ENCODE measurements at places on chromosomes 3 and 15. TPM values are rescaled to one million over a fixed set of nuclear protein-coding genes. Genes with fewer than 3 reads are reported as not detected.

- H3K27me3 ChIP-seq: no peaks in the 10 kb centered on the region
- H3K4me1 ChIP-seq: no peaks in the 10 kb centered on the region
- H3K36me3 ChIP-seq: peaks cover 87% of the 10 kb centered on the region
- DNase-seq: no peak
- H3K27ac ChIP-seq: no peak overlapping the region
- H3K4me3 ChIP-seq: no peak overlapping the region
Observed at GRCh38 chr3:131007782-131008181, 18.8 kb downstream of the ASTE1 start.

DNA sequence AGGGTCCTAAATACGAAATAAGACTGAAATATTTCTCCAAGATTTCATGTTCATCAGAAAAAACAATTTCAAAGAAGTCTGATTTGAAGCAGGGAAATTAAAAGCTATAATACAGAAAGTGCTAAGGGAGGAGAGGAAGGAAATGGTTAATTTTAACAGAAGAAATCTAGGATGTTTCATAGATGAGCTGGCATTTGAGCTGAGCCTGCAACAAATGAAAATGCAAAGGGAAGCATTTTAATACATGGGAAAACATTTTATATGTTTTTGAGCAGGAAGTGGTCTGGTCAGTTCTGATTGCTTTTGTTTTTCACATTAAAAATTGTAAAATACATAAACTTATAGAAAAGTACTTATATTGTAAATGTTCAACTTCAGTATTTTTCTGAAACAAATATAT is 17.2 kb upstream of the RAP2B start:
- H3K4me3 ChIP-seq: no peak overlapping the region
- H3K27me3 ChIP-seq: no peaks in the 10 kb centered on the region
- H3K36me3 ChIP-seq: no peaks in the 10 kb centered on the region
- H3K4me1 ChIP-seq: no peaks in the 10 kb centered on the region
- no peak overlapping the region for H3K27ac ChIP-seq

DNA sequence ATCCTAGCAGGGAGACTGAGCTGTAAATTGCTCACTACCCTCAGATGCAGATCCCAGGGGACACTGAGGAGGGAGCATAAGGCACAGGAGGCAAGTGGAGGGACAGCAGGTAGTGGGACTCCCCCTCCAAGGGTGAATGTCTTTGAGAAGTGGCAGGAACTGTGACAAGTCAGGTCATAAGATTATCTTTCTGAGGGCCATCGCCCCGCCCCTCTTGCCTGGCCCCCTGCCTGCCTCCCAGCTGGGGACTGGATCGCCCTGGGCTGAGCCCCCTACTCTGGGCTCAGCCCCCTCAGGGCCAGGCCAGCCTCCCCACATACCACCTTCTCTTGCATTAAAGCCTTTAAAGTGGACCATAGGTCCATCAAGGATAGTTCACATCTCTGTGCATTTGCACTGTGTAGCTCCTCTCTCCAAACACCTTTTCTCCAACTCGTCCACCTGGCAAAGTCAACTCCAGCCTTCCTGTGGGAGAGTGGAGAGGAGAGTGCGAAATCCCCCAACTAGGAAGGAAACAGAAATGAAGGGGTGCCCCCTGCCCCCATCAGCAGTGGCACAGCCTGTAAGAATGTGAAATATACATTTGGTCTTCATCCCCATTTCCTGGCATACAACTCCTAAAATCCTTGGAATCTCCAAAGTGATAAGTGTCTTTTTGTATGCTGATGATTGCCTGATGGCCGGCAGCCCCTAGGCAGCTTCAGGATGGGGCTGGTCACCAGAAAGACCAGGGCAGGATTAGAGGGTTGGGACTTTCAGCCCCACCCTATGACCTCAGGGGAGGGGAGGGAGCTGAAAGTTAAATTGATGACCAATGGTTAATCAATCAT is 14.7 kb downstream of the PIF1 start:
- H3K27ac ChIP-seq: no peak overlapping the region
- H3K4me3 ChIP-seq: no peak overlapping the region
- H3K27me3 ChIP-seq: no peaks in the 10 kb centered on the region
- H3K36me3 ChIP-seq: no peaks in the 10 kb centered on the region

GRCh38 chr3:139128803-139129202 is 84.1 kb upstream of the PRR23C start:
- DNase-seq: no peak
- no peaks in the 10 kb centered on the region for H3K27me3 ChIP-seq
- no peaks in the 10 kb centered on the region for H3K36me3 ChIP-seq
- H3K4me3 ChIP-seq: no peak overlapping the region

DNA sequence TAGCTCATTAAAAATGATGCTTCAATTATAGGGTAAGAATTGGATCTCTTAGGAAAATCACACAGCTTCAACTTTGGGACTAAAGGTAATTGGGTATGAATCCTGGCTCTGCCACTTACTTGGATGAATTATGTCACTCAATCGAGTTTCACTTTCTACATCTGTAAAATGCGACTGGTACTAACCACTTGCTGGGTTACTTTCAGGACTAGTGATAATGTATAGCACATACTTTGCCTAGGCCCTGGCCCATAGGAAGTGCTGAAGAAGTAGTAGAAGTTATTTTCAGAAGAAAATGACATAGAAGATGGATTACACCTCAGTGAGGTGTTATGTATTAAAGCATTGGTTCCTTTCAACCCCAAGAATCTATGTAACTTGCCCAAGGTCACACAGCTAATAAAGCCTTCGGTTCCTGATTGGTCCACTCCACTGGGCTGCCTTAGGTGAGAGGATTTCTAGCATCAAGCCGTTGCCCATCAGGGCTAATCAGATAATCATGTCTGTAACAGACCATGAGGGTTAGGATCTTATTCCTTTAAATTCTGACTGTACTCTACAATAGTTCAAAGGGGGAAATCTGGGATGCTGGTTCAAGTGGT is 29.4 kb upstream of the AP4E1 start:
- H3K4me1 ChIP-seq: peaks cover 5% of the 10 kb centered on the region
- no peaks in the 10 kb centered on the region for H3K27me3 ChIP-seq
- no peaks in the 10 kb centered on the region for H3K36me3 ChIP-seq
- no peak overlapping the region for H3K27ac ChIP-seq

DNA sequence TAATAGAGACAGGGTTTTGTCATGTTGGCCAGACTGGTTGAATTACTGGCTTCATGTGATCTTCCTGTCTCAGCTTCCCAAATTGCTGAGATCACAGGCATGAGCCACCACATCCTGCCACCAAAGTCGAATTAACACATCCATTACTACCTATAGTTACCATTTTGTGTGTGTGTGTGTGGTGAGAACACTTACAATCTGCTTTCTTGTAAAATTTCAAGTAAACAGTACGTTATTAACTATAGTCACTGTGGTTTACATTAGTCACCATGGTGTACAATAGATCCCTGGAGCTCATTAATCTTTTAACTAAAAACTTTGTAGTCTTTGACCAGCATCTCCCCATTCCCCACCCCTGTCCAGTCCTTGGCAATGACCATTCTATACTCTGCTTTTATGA is 270.0 kb downstream of the NAALADL2 start:
- no peak for DNase-seq
- no peaks in the 10 kb centered on the region for H3K27me3 ChIP-seq
- H3K27ac ChIP-seq: no peak overlapping the region
- H3K4me1 ChIP-seq: no peaks in the 10 kb centered on the region

- DNase-seq: no peak
- H3K36me3 ChIP-seq: no peaks in the 10 kb centered on the region
- H3K4me3 ChIP-seq: no peak overlapping the region
- no peaks in the 10 kb centered on the region for H3K4me1 ChIP-seq
Observed at GRCh38 chr15:39455471-39455991, 125.3 kb upstream of the THBS1 start.

- no peak for DNase-seq
- H3K27me3 ChIP-seq: no peaks in the 10 kb centered on the region
- H3K4me3 ChIP-seq: no peak overlapping the region
- no peaks in the 10 kb centered on the region for H3K36me3 ChIP-seq
Observed at GRCh38 chr3:174812172-174812862, 46.8 kb upstream of the NAALADL2 start.

GRCh38 chr15:92545996-92546395 is 109.6 kb downstream of the FAM174B start:
- no peak overlapping the region for H3K4me3 ChIP-seq
- no peaks in the 10 kb centered on the region for H3K4me1 ChIP-seq
- DNase-seq: no peak
- no peak overlapping the region for H3K27ac ChIP-seq
- no peaks in the 10 kb centered on the region for H3K36me3 ChIP-seq

DNA sequence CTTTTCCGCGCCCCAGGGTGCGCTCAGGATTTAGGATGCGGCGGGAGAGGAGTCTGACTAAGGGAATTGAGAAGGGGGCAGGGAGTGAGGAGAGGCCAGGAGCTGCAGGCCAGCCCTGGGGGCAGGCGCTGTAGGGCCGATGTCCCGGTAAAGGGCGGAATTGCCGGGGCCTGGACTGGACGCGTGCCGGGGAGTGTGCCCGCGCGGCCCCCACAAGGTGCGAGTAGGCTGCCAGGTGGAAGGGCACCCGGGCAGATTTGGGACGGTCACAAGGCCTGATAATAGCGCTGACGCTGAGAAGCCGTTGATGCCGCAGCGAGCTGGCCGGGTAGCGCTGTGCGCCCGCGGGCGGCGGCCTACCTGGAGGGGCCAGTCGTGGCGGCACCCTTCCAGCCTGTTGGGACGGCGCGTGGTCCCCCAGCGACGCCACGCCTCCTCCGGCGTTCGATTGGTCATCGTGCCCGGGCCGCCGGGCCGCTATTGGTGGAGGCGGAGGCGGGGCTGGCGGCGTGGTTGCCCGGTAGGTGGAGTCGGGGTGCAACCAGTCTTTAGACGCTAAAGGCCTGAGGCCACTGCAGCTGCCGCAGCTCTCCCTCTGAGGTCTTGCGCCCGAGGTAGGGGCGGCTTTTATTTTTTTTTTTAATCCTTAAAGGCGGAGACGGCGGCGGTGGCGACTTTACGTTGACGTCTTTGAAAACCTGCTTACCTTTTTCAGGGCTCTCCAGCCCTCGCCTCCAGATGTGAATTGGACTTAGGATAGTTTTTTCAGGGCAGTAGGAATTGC is 903 bp downstream of the SLC25A38 start:
- no peaks in the 10 kb centered on the region for H3K27me3 ChIP-seq
- peak overlapping the region; percentile 84 for H3K4me3 ChIP-seq
- H3K27ac ChIP-seq: peak overlapping the region; percentile 93

DNA sequence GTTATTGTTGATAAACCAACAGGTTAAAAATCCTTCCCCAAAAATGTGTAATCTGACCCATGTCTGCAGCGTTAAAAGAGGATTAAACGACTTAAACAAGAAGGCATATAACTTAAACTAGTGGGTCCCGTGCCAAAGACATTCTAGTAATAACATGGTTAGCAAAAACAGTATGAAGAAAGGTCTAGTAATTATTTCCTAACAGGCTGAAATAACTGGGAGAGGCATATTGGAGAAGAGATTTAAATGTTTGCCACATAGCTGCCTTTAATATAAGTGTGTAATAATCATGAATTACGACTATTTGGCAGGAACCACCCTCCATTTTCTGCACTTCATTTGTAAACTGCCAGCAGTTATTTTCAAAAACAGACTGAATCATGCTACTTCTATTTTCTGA is 67.7 kb upstream of the CSPG5 start:
- peaks cover 2% of the 10 kb centered on the region for H3K36me3 ChIP-seq
- H3K27ac ChIP-seq: no peak overlapping the region
- no peak overlapping the region for H3K4me3 ChIP-seq
- H3K4me1 ChIP-seq: peaks cover 17% of the 10 kb centered on the region

DNA sequence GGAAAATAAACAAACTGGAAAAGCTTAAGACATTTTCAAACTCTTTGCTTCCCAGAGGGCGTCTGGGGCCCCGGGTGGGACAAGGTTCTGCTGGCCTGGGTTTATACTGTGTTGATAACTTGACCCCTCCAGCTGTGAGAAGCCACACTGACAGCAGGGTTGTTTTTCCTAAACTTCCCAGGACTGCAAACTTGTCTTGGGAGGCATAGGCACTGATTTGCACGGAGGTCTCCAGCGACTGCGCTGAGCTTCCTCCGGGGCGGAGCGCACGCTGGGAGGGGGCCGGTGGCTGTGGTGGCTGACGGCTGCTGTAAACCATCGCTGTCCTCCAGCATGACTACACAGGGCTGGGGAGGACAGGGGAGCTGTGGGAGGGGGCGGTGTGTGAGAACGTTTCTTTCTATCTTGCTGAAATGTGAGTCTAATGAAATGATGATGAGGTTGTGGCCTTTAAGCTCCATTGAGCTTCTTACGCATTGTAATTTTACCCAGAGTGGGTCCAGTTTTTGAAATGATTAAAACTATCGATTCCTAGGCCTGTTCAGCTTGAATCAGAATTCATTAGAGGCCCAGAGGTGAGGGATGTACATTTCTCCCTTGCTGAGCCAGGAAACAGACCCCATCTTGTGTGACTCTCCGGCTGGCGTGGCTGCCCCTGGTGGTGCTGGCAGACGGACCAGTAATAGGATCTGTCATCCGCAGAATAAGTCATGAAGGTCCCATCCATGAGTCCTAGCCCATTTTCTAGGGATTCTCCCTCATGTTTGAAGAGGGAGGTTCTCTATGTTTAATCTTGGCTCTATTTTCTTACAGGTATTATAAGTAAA is 40.5 kb upstream of the VPS8 start:
- no peak overlapping the region for H3K27ac ChIP-seq
- no peak for DNase-seq
- no peak overlapping the region for H3K4me3 ChIP-seq
- H3K4me1 ChIP-seq: no peaks in the 10 kb centered on the region
- H3K36me3 ChIP-seq: no peaks in the 10 kb centered on the region

DNA sequence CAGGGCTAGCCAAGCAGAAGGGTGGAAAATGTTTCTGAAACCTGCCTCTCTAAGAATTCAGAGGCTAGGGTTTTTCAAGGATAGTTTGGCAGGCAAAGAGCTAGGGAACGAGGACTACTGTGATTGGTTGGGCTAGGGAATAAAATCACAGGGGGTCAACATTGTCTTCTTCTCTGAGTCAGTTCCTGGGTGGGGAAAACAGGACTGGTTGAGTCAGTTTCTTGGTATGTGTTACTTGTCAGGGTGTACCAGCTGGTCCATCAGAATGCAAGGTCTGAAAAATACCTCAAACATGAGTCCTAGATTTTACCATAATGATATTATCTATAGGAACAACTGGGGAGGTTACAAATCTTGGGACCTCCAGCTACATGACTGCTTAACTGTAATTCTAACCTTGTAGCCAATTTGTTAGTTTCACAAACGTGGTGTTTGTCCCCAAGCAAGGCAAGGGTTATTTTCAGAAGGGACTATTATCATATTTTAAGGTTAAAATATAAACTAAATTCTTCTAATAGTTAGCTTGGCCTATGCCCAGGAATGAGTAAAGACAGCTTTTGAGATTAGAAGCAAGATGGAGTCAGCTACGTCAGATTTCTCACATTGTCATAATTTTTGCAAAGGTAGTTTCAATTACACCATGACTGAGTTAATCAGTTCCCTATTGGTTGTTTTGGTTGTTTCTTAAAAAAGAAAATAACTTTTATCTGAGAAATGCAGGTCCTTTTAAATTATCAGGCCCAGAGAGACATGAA is 231.5 kb downstream of the ALCAM start:
- H3K36me3 ChIP-seq: no peaks in the 10 kb centered on the region
- no peaks in the 10 kb centered on the region for H3K27me3 ChIP-seq
- DNase-seq: no peak
- H3K27ac ChIP-seq: no peak overlapping the region

- no peak for DNase-seq
- no peak overlapping the region for H3K27ac ChIP-seq
- H3K36me3 ChIP-seq: no peaks in the 10 kb centered on the region
- H3K4me1 ChIP-seq: peaks cover 18% of the 10 kb centered on the region
- H3K27me3 ChIP-seq: no peaks in the 10 kb centered on the region
- no peak overlapping the region for H3K4me3 ChIP-seq
Observed at GRCh38 chr3:47296562-47297302, 14.0 kb downstream of the KLHL18 start.

Gene STRC
- 0.08 TPM for total RNA-seq

Gene P2RY13
- 0.73 TPM for total RNA-seq

Gene SPRED1
- 4.2 TPM for total RNA-seq

All from psoas muscle (tissue), 8 donors.